ELF-1 (cell line): ENCODE measurements at places on chromosomes 2 and 18.

- DNase-seq: no peak
These were observed 50.4 kb downstream of the CYRIA start for GRCh38 chr2:16615246-16615645.

- DNase-seq: no peak
These were observed 14.7 kb upstream of the RAB1A start for GRCh38 chr2:65144571-65144970.

- no peak for DNase-seq
These were observed 143.9 kb downstream of the ESCO1 start for GRCh38 chr18:21456428-21457178.

GRCh38 chr2:237625216-237625705, 2.1 kb upstream of the LRRFIP1 start:
- DNase-seq: no peak

GRCh38 chr2:27885661-27886060, 4.5 kb downstream of the RBKS start:
- no peak for DNase-seq

GRCh38 chr2:61396005-61396404, 74.9 kb downstream of the USP34 start:
- DNase-seq: no peak

GRCh38 chr2:160928854-160929301, 231.3 kb upstream of the TANK start:
- DNase-seq: no peak

- DNase-seq: no peak
These were observed 4.8 kb downstream of the MFSD6 start for GRCh38 chr2:190412966-190413365.

DNA sequence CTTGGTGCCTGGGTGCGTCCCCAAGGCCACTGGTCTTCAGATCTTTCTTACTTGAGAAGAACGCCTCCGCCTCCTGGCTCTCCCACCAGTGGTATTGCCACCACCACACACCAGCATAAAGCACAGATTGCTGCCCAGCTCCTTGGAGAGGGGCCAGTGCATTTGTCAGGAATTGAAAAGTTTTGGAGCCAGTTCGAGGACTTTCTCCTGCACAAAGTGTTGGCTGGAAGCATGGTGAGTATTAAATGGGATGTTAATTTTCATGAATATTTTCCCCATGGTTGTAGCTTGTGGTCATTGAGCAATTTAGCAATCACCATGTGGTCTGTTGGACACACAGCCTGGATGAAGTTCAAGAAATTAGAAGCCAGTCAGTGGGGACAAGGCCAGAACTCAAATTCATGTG, 684.6 kb upstream of the FANCL start:
- no peak for DNase-seq

DNA sequence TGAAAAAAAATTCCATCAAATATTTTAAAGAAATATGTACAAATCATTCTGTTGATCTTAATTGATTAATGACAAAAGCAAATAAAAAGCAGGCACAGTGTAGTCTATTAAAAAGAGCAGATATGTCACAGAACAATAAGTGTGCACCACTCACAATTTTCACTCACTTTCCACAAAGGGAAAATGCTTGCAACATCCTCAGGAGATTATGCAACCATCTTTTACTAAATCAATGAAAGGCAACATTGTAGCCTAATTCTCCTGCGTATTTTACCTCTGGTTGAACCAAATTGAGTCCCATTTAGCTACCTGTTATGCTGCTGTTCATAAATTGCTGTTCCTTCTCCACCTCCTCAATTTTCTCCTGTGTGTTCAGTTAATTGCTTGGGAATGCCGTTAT, 1346.8 kb upstream of the PIK3C3 start:
- DNase-seq: no peak

DNA sequence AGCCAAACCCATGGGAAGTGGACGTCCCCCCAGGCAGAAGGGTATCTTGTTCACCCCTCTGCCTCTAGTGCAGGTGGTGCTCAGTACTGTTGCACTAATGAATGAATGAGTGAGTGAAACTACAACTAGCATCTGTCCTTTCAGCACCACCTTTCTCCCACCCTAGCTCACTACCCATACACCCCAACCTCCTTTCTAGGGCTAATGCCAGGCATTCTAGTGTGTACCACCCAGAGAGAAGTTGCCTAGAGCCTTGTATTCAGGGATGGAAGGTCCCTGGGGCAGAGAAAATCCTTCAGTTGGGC, 22.5 kb downstream of the CCT7 start:
- DNase-seq: no peak

GRCh38 chr2:219739066-219739465, 111.6 kb downstream of the SLC4A3 start:
- DNase-seq: no peak

- peak; percentile 75 for DNase-seq
These were observed 34.1 kb upstream of the CTAGE1 start for GRCh38 chr18:22451796-22452195.

GRCh38 chr2:71471276-71471675, 17.9 kb downstream of the DYSF start:
- no peak for DNase-seq

- DNase-seq: no peak
These were observed 136.6 kb downstream of the SPAG16 start for GRCh38 chr2:213420828-213421385.

DNA sequence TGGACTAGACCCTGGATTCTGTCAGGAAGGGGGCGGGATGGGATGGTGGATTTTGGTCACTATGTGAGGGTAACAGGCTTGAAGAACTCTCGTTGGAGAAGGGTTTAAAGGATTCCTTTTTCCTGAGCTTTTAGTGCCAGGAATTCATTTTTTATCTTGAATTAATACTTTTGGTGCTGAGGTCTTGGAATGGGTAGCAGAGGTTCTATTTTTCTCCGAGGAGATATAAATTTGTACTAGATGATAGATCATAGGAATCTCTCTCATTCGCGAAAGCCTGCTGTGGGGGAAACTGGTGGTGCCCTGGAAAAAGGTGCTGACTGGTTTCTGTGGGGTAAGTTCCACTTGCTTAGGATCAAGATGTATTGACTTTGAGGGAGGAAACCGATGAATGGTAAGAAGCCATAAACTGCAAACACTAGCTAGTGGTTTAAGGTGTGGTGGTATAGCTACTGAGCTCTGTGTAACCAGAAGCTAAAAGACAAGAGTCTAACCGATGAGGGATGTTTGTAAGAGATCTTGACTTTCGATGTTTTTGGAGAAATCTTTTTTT, 706 bp downstream of the AGPS start:
- no peak for DNase-seq

GRCh38 chr18:36050479-36050878, 16.9 kb downstream of the RPRD1A start:
- DNase-seq: no peak

DNA sequence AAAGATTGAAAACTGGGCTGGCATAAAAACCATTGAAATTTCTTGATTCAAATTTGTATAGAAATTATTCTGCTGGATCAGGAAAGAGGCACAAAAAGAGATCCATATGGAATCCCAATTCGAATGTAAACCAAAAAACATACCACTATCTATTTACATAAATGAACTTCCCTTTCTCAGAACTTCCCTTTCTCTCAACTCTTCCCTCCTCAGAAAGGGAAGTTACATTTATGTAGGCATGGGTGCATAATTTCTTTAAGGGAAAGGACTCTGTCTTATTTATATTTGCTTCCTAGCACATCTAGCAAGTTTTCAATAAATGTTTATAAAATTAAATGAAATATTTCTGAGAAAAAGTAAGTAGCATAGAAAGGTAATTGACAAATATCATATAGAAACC, 398.1 kb upstream of the ATP5MC3 start:
- no peak for DNase-seq

GRCh38 chr2:39631718-39632117, 34.0 kb upstream of the TMEM178A start:
- peak; percentile 57 for DNase-seq

DNA sequence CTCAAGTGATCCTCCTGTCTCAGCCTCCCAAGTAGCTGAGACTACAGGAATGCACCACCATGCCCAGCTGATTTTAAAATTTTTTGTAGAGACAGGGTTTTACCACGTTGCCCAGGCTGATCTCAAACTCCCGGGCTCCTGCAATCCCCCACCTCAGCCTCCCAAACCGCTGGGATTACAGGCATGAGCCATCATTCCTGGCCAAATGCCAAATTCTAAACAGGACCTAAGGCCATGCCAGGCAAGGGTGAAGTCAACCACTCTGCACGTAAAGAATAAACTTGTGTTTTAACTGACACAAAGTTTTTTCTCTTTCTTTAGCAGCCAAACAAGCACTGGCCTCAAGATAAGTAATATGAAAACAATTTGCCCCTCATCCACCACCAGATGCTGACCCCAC, 37.4 kb upstream of the SATB2 start:
- DNase-seq: no peak

DNA sequence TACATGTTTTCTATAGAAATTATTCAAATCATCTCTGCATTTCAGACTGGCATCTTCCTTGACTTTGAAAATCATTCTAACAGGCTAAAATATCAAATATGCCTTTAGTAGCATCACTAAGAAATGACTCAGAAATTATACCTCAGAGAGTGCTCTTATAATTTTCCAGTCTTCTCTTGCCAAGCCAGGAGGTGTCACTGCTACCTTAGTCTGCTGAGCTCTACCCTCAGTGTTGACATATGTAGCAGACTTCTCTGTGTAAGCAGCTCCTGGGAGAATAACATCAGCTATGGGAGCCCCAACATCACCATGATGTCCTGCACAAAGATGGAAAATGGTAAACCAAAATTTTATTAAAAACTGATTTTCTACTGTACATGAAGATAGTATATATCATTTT, 31.6 kb downstream of the NDUFS1 start:
- no peak for DNase-seq

- no peak for DNase-seq
These were observed 174.0 kb upstream of the SESTD1 start for GRCh38 chr2:179438654-179439053.

DNA sequence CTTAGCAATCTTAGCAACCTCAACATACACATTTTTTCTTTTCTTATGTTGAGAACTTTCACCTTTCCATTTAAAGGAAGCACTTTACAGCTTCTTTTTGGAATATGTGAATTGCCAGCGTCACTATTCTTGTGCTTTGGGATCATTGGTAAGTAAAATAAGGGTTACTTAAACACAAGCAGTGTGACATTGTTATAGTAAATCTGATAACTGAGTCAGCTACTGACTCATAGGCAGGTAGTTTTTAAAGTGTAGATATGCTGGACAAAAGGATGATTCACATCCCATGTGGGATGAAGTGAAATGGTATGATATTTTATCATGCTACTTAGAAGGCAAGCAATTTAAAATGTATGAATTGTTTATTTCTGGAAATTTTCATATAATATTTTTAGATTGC, 637.2 kb downstream of the DCDC2C start:
- no peak for DNase-seq

GRCh38 chr18:45155526-45155925, 459.8 kb upstream of the SLC14A2 start:
- DNase-seq: no peak

GRCh38 chr2:229206548-229206947, 64.5 kb downstream of the PID1 start:
- no peak for DNase-seq

DNA sequence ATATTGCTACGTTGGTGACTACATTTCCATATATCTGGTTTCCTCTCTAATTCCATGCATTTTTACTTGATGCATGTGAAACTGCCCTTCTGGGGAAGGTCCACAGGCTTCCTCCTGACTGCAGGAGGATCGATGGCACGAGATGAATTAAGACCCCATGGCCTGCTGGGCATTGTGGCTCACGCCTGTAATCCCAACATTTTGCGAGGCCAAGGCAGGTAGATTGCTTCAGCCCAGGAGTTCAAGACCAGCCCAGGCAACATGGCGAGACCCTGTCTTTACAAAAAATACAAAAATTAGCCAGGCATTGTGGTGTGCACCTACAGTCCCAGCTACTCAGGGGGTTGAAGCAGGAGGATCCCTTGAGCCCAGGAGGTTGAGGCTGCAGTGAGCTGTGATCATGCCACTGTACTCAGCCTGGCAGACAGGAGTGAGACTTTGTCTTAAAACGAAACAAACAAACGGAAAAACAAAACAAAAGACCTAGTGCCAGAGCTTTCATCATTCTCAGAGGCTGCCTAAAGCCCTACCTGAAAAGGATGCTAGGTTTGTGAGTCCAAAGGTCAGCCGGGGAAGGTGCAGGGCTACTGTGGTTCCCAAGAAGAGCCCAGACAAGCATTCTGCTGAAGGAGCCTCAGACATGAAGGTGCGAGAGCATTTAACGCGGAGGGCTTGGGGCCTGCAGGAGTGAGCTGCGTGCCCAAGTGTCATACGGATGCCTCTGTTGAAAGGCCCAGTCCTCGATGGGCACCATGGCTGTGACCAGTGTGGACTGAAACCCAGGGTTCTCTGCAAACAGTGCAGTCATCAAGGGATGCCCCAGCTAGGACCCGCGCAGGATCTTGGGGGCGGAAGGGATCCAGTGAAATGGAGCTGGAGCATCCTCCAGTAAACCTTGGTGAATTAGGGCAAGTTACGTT, 21.6 kb downstream of the GPR55 start:
- DNase-seq: no peak

DNA sequence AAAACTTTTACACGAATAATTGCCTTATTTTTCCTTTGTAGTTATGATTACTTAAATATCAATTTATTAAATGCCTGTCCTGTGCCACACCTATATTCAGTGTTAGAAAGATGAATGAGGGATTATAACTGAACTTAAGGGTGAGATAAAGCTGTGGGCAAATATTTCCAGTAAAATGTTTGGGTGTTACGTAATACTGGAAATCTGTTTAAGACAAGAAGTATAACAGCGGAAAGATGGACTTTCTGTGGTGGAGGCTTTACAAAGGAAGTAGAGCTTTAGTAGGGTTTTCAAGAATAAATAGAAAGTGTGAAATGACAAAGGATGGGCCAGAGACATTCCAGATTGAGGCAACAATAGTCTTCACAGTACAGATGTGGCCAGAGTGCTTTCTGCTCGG, 927.0 kb downstream of the DPP10 start:
- no peak for DNase-seq

- DNase-seq: no peak
These were observed 84.7 kb upstream of the TMEM200C start for GRCh38 chr18:5979971-5980457.

GRCh38 chr2:191907091-191907490, 60.2 kb upstream of the CAVIN2 start:
- no peak for DNase-seq

GRCh38 chr2:68594041-68594440, 49.3 kb upstream of the PROKR1 start:
- no peak for DNase-seq

GRCh38 chr2:205138735-205139134, 543.6 kb upstream of the NRP2 start:
- no peak for DNase-seq

GRCh38 chr2:65430603-65431420, 1.6 kb downstream of the SPRED2 start:
- DNase-seq: peak; percentile 64

- no peak for DNase-seq
These were observed 64.6 kb downstream of the DSEL start for GRCh38 chr18:67451960-67452359.

DNA sequence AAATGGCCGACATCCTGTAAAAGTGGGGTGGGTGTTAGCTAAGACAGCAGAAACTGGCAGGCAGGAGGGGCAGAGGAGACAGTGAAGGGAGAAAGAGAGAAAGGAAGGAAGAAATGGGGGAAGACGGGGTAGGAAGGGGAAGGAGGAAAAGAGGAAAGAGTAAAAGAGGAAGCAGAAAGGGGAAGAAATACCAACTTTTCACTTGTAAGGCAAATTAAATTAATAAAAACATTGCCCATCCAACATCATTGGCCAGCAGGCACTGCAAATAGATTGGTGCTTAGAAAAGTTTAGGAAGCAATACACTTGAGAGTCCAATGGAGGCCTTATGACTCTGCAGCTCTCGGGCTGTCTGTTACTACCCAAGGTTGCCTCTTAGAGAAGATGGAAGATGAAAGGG, 116.7 kb downstream of the TNS1 start:
- DNase-seq: no peak

GRCh38 chr2:147355706-147356105, 489.1 kb upstream of the ACVR2A start:
- no peak for DNase-seq
